ENCODE measurements at places on chromosomes 2 and 18.

GRCh38 chr2:214127170-214127569, 283.7 kb upstream of the VWC2L start:
- no peak for DNase-seq

DNA sequence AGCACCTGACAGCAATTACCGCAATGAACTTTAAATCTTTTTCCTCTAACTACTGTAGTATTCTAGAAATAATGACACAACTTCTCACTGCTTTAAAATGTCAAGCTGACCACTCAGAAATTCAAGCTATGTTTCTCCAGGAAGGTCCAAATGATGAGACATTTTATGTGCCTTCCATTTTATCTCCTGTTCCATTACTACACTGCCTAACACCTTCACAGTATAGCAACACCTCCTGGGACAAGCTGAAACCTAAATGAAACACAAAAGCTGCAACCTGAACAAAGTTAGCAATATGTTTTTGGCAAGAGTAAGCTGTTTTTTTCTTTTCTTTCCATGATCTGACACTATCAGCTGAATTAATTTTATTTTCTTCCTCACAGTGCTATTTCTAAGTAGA, 81.9 kb downstream of the IKZF2 start:
- no peak for DNase-seq

DNA sequence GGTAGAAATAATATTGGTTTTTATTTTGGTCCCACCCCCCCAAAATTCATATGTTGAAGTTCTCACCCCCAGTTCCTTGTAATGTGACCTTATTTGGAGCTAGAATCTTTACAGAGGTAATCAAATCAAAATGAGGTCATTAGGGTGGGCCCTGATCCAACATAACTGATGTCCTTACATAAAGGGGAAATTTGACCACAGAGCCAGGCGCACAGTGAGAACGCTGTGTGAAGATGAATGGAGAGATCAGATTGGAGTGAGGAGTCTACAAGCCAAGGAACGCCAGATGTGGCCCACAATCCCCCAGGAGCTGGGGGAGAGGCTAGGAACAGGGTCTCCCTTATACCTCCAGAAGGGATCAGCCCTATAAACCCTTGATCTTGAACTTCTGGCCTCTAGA, 31.6 kb upstream of the TRIB2 start:
- DNase-seq, result no peak

GRCh38 chr18:2872095-2872494, 25.3 kb downstream of the EMILIN2 start:
- no peak for DNase-seq

DNA sequence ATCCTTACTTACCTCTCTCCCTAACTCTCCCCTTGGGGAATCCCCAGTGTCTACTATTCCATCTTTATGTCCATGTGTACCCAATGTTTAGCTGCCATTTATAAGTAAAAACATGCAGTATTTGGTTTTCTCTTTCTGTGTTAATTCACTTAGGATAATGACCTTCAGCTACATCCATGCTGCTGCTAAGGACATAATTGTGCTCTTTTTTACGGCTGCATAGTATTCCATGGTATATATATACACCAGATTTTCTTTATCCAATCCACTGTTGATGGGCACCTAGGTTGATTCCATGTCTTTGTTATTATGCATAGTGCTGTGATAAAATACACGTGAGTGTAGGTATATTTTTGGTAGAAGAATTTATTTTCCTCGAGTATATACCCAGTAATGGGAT, 24.3 kb upstream of the RIOK3 start:
- DNase-seq, result no peak

- no peak for DNase-seq
Observed at GRCh38 chr2:2846332-2847208, 515.5 kb upstream of the MYT1L start.

- DNase-seq, result no peak
Observed at GRCh38 chr2:54578648-54579045, 122.5 kb downstream of the SPTBN1 start.

DNA sequence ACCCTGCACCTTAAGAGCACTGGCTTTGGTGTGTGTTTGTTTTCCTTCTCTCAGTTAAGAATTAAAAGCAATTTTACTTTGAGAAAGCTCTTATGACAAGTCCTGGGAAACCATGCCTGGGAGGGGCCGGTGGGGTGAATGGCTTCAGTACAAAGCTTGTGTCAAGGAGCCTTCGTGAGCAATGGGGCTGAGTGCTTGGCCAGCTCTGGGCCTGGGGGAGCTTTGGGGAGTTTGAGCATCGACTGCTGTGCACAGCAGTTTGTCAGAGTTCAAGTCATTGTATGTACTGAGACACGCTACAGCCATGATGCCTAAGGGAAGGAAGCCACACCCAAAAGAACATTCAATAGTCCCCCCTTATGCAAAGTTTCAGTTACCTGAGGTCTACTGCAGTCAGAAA, 75.8 kb downstream of the ARHGEF4 start:
- DNase-seq, result no peak

- DNase-seq, result peak; percentile 27
Observed at GRCh38 chr2:169362894-169363559, 693 bp upstream of the LRP2 start.

GRCh38 chr2:99824758-99825157, 317.6 kb downstream of the AFF3 start:
- no peak for DNase-seq

- DNase-seq, result no peak
Observed at GRCh38 chr2:29587402-29588190, 333.8 kb downstream of the ALK start.

DNA sequence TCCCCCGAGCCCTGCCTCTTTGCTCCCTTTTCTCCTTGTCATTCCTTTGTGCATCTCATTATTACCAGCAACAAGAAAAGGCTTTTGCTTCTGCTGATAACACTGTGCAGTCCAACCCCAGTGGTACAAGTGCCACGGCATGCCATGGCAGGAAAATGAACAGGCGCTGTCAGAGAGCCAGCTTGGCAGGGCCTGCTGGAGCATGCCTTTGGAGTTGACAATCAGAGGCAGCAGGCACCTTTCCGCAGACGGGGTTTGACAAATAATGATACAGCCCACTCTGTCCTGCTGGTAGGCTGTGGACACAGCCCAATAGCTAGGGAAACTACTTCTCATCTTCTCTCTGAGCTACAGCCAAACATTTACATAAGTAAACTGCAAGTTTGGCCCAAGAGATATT, 243.9 kb upstream of the LRRTM1 start:
- DNase-seq, result no peak

DNA sequence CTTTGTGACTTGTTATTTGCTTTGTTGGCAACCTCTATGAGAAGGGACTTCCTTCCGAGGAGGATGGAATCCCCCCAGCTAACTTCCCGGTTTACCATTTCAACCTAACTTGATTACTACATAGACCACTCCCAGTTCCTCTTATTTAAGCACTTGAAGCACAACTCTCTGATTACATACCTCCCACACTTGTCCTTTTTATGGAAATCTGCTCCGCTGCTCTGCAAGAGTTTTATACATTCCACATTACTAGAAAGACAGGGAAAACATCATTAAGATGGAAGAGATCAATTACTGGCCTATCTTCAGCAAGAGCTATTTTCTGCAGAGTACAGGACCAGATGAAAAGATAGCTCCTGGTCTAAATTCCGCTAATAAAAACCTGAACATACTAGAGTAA, 160.0 kb upstream of the PGAP1 start:
- no peak for DNase-seq

DNA sequence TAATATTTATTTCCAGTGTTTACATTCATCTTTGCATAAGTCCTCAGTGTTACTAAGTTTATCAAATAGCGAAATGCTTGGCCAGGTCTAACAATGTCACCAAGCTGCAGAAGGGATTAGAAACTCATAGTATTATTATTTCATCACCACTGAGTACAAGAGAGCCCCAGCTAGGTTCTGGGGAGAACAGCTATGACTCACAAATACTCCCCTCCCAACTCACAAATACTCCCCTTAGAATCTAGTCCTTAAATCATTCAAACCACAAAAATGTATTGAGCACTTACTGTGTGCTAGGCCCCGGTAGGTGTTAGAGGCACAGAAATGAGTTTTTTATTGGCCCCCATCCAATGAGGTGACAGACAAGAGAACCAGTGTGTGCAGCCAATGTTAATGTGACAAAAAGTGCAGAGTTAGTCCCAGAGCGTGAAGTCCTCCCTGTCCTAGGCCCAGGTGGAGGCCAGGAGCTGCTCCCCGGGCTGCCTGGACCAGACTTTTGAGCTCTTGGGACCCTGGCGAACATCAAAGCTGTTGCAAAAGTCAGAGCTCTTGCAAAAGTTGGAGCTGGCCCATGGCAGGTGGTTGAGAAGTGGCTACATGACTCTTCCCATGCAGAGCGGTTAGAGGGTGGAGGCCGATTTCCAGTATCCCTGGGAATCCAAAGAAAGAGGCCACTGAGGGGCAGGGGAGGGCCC, 9.8 kb downstream of the STEAP3 start:
- DNase-seq, result no peak

DNA sequence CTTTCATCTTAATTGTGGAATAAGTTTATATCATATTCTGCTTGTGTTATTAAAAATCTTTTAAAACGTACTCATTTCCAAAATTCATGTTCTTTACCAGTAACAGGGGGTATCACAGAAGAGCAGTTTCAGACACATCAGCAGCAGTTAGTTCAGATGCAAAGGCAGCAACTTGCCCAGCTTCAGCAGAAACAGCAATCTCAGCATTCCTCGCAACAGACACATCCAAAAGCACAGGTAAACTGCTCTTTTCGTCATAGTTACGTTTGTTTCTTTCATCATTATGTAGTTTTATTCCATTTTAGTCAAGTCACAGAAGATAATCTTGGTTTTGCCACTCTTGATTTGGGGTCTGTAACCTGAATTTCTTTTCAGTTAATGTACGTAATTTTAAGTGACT, 93.5 kb upstream of the KIF5C start:
- no peak for DNase-seq
